ENCODE measurements at places on chromosomes 11 and 22. TPM values are rescaled to one million over a fixed set of nuclear protein-coding genes. Genes with fewer than 3 reads are reported as not detected.

PNPLA5 gene
- total RNA-seq: 0.50 TPM

SIDT2 gene
- total RNA-seq: 14.1 TPM

TRIM29 gene
- 0.17 TPM for total RNA-seq

PANX3 gene
- not detected for total RNA-seq

ASPHD2 gene
- 2.2 TPM for total RNA-seq

HEPHL1 gene
- total RNA-seq: not detected

FGF3 gene
- total RNA-seq: not detected

RIMBP3B gene
- not detected for total RNA-seq

MS4A6E gene
- total RNA-seq: not detected

Measured in smooth muscle cell of trachea (primary cell).